T-helper 22 cell (primary cell): ENCODE measurements at places on chromosomes 7 and 10.

DNA sequence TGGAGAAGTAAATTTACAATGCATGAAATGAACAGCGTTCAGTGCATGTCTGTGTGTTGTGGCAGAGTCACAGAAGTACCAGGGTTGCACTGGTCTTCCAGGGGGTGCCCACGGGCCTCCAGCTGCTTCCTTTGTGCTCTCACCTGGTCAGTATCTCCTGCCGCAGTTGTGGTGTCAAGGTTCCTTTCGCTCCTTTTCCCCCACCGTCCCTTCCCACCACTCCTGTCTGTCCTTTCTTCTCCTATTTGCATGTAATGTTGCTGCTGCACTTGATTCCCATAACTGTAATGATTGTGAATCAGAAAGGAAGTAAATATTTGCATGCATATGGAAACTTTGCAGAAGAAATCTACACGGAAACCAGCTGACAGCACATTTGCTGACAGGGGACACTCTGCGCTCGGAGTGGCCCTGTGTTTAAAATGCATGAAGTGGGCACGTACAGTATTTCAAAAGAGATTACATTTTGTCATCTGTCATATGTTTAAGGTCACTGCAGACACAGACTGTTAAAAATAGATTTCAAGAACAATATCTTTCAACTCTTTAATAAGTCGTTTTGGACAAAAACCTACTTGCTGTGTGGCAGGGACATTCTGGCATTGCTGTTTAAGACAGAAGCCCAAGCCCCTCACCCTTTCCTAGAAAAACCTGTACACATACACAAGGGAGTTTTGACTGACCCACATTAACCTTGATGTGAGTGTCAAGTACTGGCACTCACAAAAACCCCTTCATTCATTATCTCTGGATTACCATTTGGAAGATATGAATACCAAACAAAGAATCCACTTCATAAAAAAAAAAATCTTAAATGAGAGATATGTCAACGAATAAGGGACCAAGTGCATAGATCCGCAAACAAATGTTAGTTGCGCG, 336.7 kb upstream of the KLF6 start:
- DNase-seq: no peak

- DNase-seq: no peak
Measured at GRCh38 chr10:125012851-125013528, 71.1 kb downstream of the ZRANB1 start.

GRCh38 chr7:33792547-33793105, 112.7 kb upstream of the BMPER start:
- DNase-seq: no peak

- no peak for DNase-seq
Measured at GRCh38 chr7:55086413-55087201, 67.8 kb downstream of the EGFR start.

GRCh38 chr7:158991824-158992621, 135.7 kb downstream of the DYNC2I1 start:
- DNase-seq: no peak

DNA sequence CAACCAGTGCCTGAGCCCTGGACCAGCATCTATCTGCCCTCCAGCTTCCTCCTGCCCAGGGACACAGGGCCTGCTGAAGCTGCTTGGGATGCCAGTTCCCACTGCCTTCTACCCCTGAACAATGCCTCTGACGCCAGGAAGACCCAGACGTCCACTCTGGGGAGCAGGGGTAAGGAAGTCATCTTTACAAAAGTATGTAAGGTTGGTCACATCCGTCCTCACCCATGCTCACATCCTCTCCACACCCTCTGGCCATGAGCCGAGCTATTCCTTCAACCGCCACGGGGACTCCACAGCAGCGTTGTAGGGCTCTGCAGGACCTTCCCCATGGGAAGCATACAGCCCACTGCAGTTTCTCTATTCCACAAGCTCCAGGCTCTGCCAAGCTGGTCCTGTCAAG, 58.5 kb downstream of the CLRN3 start:
- no peak for DNase-seq
